T-cell (primary cell): ENCODE measurements at places on chromosomes 1 and 21.

DNA sequence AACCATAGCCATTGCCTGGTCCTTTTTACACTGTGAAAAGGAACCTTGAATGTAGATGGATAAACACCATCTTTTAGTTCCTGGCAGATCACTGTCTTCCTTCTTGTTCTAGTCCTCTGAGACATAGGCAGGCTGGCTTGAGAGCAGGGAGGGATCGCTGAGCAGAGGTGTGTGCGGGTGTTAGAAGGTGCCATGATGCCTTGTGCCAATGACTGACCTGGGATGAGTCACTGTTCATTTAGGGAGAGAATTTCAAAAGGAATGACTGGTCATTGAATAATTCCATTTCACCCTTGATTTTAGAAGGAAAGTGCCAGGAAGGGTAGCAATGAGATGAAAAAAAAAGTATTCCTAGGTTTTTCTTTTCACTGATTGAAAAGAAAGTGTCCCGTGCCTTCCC lies 383.9 kb downstream of the KIF26B start:
- DNase-seq: no peak
- no peak overlapping the region for H3K27ac ChIP-seq
- no peak overlapping the region for H3K4me3 ChIP-seq
- H3K4me1 ChIP-seq: no peaks in the 10 kb centered on the region

DNA sequence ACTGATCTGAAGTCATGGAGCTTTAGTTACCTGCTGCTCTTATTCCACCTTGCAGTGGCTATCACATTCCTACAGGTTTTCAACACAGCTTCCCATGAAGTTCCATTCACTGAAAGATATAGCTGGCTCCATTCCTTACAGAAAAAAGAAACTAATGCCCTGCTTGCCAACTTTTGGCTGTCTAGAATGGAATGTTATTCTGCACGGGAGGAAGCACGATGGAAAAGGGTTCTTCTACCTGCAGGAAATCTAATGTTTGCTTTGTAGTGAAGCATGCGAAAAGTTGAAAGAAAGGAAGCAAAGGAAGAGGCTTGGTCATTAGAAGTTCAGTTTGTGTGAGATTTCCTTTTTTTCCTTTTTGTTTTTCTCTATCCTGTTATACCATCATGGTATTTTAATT lies 32.6 kb downstream of the GIPC2 start:
- no peaks in the 10 kb centered on the region for H3K36me3 ChIP-seq
- H3K4me1 ChIP-seq: no peaks in the 10 kb centered on the region
- H3K27me3 ChIP-seq: no peaks in the 10 kb centered on the region
- no peak overlapping the region for H3K4me3 ChIP-seq
- no peak for DNase-seq
- H3K27ac ChIP-seq: no peak overlapping the region

DNA sequence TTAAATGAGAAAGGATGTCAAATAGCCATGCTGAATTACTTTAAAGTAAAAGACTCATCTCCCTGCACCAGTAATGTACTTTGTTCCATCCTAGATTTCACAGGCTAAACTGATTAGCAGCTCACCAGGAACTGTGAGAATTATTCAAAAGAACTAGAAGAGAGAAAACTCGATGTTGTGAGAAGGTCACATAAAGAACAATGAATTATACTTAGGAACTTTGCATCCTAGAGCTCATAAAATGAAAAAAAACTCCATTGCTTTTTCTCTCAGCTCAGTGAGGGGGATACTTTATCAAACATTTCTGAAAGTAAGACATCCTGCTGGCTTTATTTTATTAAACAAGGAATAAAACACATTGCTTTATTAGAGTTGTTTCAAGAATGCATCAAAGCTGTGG lies 278.5 kb downstream of the MRPL39 start:
- H3K27me3 ChIP-seq: no peaks in the 10 kb centered on the region
- H3K4me3 ChIP-seq: no peak overlapping the region
- H3K36me3 ChIP-seq: no peaks in the 10 kb centered on the region
- no peak overlapping the region for H3K27ac ChIP-seq
- no peak for DNase-seq

- H3K4me3 ChIP-seq: no peak overlapping the region
- no peak overlapping the region for H3K27ac ChIP-seq
- no peaks in the 10 kb centered on the region for H3K36me3 ChIP-seq
- no peaks in the 10 kb centered on the region for H3K27me3 ChIP-seq
These were observed 114.8 kb upstream of the PTGFR start for GRCh38 chr1:78375996-78376395.

GRCh38 chr1:212908971-212909370 lies 41.4 kb upstream of the VASH2 start:
- H3K27me3 ChIP-seq: no peaks in the 10 kb centered on the region
- no peak overlapping the region for H3K27ac ChIP-seq
- no peaks in the 10 kb centered on the region for H3K36me3 ChIP-seq
- H3K4me1 ChIP-seq: no peaks in the 10 kb centered on the region

GRCh38 chr1:203169770-203170520 lies 5.7 kb downstream of the MYBPH start:
- no peaks in the 10 kb centered on the region for H3K36me3 ChIP-seq
- H3K27ac ChIP-seq: no peak overlapping the region
- peaks cover 28% of the 10 kb centered on the region for H3K27me3 ChIP-seq
- no peak overlapping the region for H3K4me3 ChIP-seq

DNA sequence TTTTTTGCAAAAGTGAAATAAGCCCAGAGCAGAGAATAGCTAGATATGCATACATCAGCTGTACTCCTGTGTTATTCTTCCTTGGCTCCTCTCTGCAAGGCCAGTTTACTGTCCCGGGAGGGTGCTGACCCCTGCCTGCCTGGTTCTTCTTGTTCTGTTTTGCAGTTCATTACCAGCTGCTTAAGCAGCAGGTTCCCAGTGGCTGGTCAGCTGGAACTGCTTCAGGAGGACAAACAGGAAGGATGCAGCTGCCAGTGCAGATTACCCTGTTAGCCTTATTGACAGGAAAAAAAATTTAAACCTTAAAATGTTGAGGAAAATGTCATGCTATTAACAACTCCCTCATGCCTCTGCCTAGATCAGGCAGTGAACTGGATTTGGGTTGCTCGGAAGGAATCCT lies 16.0 kb upstream of the LRIG2 start:
- no peak overlapping the region for H3K4me3 ChIP-seq
- no peaks in the 10 kb centered on the region for H3K4me1 ChIP-seq
- no peak overlapping the region for H3K27ac ChIP-seq
- no peak for DNase-seq
- no peaks in the 10 kb centered on the region for H3K36me3 ChIP-seq

- no peaks in the 10 kb centered on the region for H3K4me1 ChIP-seq
- no peaks in the 10 kb centered on the region for H3K36me3 ChIP-seq
- H3K4me3 ChIP-seq: no peak overlapping the region
- no peak overlapping the region for H3K27ac ChIP-seq
- no peak for DNase-seq
These were observed 112.8 kb downstream of the PRRX1 start for GRCh38 chr1:170776777-170777176.

GRCh38 chr1:31626223-31627207 lies 9.0 kb downstream of the HCRTR1 start:
- H3K27ac ChIP-seq: no peak overlapping the region
- H3K27me3 ChIP-seq: no peaks in the 10 kb centered on the region
- H3K4me1 ChIP-seq: no peaks in the 10 kb centered on the region

GRCh38 chr1:183884526-183884925 lies 79.6 kb downstream of the RGL1 start:
- no peak overlapping the region for H3K4me3 ChIP-seq
- no peak overlapping the region for H3K27ac ChIP-seq
- no peaks in the 10 kb centered on the region for H3K27me3 ChIP-seq

- no peaks in the 10 kb centered on the region for H3K4me1 ChIP-seq
- no peaks in the 10 kb centered on the region for H3K36me3 ChIP-seq
- no peak overlapping the region for H3K4me3 ChIP-seq
- H3K27ac ChIP-seq: no peak overlapping the region
- H3K27me3 ChIP-seq: peaks cover 4% of the 10 kb centered on the region
These were observed 3.3 kb upstream of the SLC45A1 start for GRCh38 chr1:8314346-8315280.

- no peaks in the 10 kb centered on the region for H3K4me1 ChIP-seq
- no peak overlapping the region for H3K27ac ChIP-seq
- H3K27me3 ChIP-seq: no peaks in the 10 kb centered on the region
These were observed 138.9 kb upstream of the NRIP1 start for GRCh38 chr21:15203740-15204139.

- H3K4me3 ChIP-seq: no peak overlapping the region
- DNase-seq: no peak
- no peaks in the 10 kb centered on the region for H3K4me1 ChIP-seq
- H3K27me3 ChIP-seq: no peaks in the 10 kb centered on the region
- no peaks in the 10 kb centered on the region for H3K36me3 ChIP-seq
- no peak overlapping the region for H3K27ac ChIP-seq
These were observed 2.0 kb upstream of the RAB7B start for GRCh38 chr1:206005234-206005633.

- H3K4me3 ChIP-seq: no peak overlapping the region
- no peaks in the 10 kb centered on the region for H3K4me1 ChIP-seq
- no peak overlapping the region for H3K27ac ChIP-seq
- no peaks in the 10 kb centered on the region for H3K27me3 ChIP-seq
- DNase-seq: no peak
- no peaks in the 10 kb centered on the region for H3K36me3 ChIP-seq
These were observed 51.8 kb upstream of the A3GALT2 start for GRCh38 chr1:33372677-33373076.

GRCh38 chr1:199269241-199269640 lies 630.4 kb downstream of the PTPRC start:
- no peak overlapping the region for H3K4me3 ChIP-seq
- no peaks in the 10 kb centered on the region for H3K36me3 ChIP-seq
- DNase-seq: no peak
- H3K27me3 ChIP-seq: no peaks in the 10 kb centered on the region
- H3K27ac ChIP-seq: no peak overlapping the region
- no peaks in the 10 kb centered on the region for H3K4me1 ChIP-seq

DNA sequence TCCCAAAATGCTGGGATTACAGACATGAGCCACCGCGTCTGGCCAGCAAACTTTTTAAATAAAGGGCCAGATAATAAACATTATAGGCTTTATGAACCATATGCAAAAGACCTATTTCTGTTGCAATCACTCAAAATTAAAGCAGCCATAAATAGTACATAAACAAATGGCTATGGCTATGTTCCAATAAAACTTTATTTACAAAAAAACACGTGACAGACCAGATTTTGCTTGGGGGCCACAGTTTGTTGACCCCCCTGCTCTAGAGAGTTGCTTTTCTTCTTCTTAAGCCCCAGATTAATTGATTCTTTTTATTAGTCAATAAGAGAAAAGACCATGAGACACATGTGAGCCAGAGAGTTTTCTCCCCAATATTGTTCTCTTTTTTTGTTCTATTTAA lies 138.3 kb downstream of the MACF1 start:
- no peaks in the 10 kb centered on the region for H3K27me3 ChIP-seq
- DNase-seq: no peak
- no peak overlapping the region for H3K27ac ChIP-seq

- DNase-seq: no peak
- peaks cover 22% of the 10 kb centered on the region for H3K27me3 ChIP-seq
- no peaks in the 10 kb centered on the region for H3K36me3 ChIP-seq
- H3K4me1 ChIP-seq: no peaks in the 10 kb centered on the region
- H3K4me3 ChIP-seq: no peak overlapping the region
- H3K27ac ChIP-seq: no peak overlapping the region
These were observed 10.3 kb upstream of the LAD1 start for GRCh38 chr1:201409440-201409839.

- no peak for DNase-seq
- H3K36me3 ChIP-seq: no peaks in the 10 kb centered on the region
- H3K4me1 ChIP-seq: no peaks in the 10 kb centered on the region
- H3K4me3 ChIP-seq: no peak overlapping the region
- no peak overlapping the region for H3K27ac ChIP-seq
- no peaks in the 10 kb centered on the region for H3K27me3 ChIP-seq
These were observed 218.7 kb downstream of the DAB1 start for GRCh38 chr1:57204942-57205787.

DNA sequence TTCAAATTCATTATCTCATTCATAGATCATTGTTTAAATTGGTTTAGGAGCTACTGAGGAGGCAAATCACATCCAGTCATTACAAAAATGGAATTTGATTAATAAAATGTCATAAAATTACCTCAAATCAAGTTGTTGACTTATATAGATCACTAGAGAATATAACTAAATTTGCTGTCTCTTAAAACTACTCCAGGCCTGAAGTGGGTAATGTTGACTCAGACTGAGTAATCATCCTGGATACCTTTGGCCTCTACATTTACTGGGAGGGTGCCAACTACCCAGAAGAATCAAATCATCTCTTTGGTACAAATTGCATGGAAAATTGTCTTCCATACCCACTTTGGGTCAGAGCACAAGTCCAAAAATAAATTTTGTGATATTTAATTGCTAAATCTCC lies 191.2 kb upstream of the GREM2 start:
- H3K36me3 ChIP-seq: no peaks in the 10 kb centered on the region
- H3K4me1 ChIP-seq: no peaks in the 10 kb centered on the region
- no peak for DNase-seq
- no peak overlapping the region for H3K27ac ChIP-seq

DNA sequence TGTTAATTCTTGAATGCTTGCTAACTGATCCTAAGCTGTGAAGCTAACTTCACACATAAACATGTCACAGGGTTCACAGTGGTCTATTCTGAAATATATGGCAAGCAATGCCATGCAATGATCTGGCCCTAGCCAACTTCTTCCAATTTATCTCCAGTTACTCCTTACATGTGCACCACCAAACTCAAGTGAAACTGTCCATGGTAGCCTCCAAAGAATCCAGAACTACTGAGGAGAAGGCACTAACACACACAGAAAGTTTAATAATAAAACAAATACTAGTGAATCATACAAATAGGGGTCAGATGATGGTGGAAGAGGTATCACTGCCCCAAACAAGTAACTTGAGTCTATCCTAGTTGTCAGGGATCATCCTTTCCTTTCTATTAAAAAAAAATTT lies 172.6 kb upstream of the RAB4A start:
- no peaks in the 10 kb centered on the region for H3K36me3 ChIP-seq
- H3K27me3 ChIP-seq: no peaks in the 10 kb centered on the region
- no peak overlapping the region for H3K4me3 ChIP-seq
- DNase-seq: no peak
- H3K27ac ChIP-seq: no peak overlapping the region

- H3K4me1 ChIP-seq: no peaks in the 10 kb centered on the region
- H3K4me3 ChIP-seq: no peak overlapping the region
These were observed 26.3 kb downstream of the RGS8 start for GRCh38 chr1:182658055-182658454.

DNA sequence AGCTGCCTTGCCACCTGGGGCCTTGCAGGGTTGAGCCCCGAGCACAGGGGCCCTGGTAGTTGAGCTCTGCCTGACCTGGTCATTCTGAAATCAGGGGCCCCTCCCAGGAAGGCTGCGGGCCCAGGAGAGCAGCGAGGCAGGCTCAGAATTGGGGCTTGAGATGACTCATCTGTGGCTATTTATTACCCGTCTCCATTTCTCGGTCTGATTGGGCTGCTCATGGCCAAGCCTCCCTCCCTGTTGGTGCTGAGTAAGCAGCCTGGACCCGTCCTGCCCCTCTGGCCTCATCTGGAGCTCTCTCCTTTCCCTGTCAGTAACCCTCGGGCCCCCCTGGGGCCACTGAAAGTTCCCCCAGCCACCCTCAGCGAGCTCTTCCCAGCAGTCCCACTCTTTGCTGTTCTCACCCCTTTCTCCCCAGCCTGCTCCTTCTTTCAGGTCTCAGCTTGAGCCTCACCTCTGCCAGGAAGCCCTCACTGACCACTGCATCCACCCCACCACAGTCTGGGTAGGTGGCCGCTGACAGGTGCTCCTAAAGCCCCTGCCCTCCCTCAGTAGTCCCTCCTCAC lies 11.0 kb upstream of the TNFRSF8 start:
- no peak overlapping the region for H3K4me3 ChIP-seq
- H3K27me3 ChIP-seq: peaks cover 20% of the 10 kb centered on the region
- H3K4me1 ChIP-seq: no peaks in the 10 kb centered on the region
- no peaks in the 10 kb centered on the region for H3K36me3 ChIP-seq
